ENCODE measurements at places on chromosomes 4 and X. TPM values are rescaled to one million over a fixed set of nuclear protein-coding genes. Genes with fewer than 3 reads are reported as not detected.

The MOB1B gene
- total RNA-seq: 7.0 TPM

The NPFFR2 gene
- not detected for total RNA-seq

The GAGE12E gene
- total RNA-seq: not detected

The DOCK11 gene
- total RNA-seq: 6.5 TPM

The MSANTD1 gene
- total RNA-seq: 0.15 TPM

The HSFX1 gene
- 0.49 TPM for total RNA-seq

The ZNF630 gene
- total RNA-seq: 0.21 TPM

The IQCM gene
- total RNA-seq: not detected

The PCYT1B gene
- total RNA-seq: not detected

The NOX1 gene
- total RNA-seq: not detected

The SRPX gene
- total RNA-seq: 6.1 TPM

The SLC6A14 gene
- total RNA-seq: not detected

The MTMR8 gene
- total RNA-seq: 0.33 TPM
